Fibroblast of skin of scalp (primary cell): ENCODE measurements at places on chromosomes 6 and 20.

DNA sequence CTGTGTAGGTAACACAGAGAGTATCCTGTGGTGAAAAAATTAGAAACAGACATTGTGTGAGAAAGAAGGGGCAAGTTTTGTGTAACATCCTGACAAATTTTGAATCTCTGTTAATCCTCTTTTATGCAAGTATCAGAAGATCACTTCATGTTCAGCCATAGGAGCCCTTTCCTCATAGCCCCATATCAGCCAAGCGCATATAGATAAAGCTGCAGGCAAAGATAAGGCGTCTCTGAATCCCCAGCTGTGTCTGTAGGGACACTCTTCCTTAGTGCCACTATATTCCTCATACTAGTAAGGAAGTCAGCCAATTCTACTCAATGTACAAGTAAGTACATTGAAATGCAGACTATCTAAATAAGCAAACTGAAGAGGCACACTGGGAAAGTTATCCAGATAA, 22.3 kb downstream of the HTR1E start:
- no peak for DNase-seq

GRCh38 chr6:111992851-111993250, 61.1 kb upstream of the CCN6 start:
- peak; percentile 29 for DNase-seq

- DNase-seq: no peak
These were observed 954.7 kb upstream of the MAN1A1 start for GRCh38 chr6:120304223-120304622.

DNA sequence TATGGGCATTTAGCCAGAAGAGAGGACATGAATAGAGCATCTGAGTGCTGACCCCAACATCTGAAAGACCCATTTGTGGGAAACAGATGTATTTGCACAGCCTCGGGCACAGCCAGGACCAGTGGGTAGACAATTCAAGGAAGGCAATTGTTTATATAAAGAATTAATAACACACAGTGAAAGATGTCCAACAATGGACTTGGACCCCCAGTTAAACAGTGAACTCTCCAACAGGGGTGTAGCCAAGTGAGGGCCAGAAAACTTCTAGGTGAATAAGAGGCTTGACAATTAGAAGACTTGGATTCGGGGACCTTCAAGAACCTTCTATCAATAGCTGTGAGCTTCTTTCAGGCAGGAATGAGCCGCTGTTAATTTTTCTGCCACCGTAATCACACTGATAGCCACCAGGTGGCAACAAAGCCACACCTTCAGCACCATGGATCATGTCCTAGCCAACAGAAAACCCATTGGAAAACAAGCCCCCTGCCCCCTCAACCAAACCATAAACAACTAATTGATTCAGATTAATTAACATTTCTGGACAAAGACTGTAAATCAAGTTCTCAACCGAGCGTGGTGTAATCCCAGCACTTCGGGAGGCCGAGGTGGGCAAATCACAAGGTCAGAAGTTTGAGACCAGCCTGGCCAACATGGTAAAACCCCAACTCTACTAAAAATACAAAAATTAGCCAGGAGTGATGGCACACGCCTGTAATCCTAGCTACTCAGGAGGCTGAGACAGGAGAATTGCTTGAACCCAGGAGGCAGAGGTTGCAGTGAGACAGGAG, 8.8 kb upstream of the SRSF6 start:
- DNase-seq: peak; percentile 37

- no peak for DNase-seq
These were observed 3.8 kb upstream of the SLC17A1 start for GRCh38 chr6:25835442-25836283.

GRCh38 chr6:487956-488355, 96.4 kb downstream of the IRF4 start:
- DNase-seq: no peak

GRCh38 chr20:51608061-51608460, 65.5 kb upstream of the NFATC2 start:
- DNase-seq: no peak

- no peak for DNase-seq
These were observed 163.3 kb upstream of the SNX9 start for GRCh38 chr6:157659536-157660271.

GRCh38 chr6:153129873-153130514, 1.1 kb downstream of the RGS17 start:
- peak; percentile 18 for DNase-seq

GRCh38 chr6:150313781-150314180, 55.0 kb upstream of the IYD start:
- DNase-seq: no peak

DNA sequence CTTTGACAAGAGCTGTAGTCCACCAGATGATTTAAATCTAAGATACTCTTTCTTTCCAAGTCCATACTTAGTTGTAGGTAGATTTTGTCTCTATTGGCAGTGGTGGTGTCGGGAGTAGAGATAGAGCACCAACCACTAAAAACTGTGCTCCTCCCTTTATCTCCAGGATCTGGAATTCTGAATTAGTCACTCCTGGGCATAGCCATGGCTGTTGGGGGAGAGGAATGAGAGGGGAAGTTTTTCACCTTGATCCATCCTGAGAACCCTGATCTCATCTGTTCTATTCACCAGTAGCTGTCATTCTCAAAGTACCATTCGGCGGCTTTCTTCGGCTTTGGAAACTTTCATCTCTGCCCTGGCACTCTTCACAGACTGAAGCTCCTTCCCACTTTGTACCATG, 35.6 kb upstream of the NKX2-4 start:
- DNase-seq: peak; percentile 7

- DNase-seq: peak; percentile 49
These were observed 32.4 kb upstream of the FAM184A start for GRCh38 chr6:119110601-119111548.

DNA sequence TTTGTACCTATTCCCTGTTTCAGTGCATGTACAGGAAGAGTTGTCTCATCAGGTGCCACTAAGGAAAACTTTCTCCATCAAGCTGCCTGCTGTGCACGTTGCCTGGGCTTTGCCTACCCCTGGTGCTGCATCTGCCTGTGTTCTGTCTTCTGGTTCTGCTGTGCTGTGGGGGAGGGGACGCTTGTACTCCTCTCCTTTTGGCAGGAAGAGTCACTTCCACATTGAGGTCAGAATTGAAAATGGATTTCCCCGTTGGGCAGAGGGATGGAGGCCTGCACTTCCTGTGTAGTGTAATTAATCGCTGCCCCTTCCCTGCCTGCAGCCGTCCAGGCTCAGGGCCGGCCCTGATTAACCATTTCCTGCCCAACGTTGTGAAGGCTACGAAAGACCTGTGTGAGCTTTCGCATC, 153.3 kb downstream of the SCML4 start:
- peak; percentile 42 for DNase-seq

- DNase-seq: no peak
These were observed 28.9 kb downstream of the CDH26 start for GRCh38 chr20:59987135-59987534.

- DNase-seq: no peak
These were observed 128.6 kb upstream of the SPACA1 start for GRCh38 chr6:87919001-87919400.

DNA sequence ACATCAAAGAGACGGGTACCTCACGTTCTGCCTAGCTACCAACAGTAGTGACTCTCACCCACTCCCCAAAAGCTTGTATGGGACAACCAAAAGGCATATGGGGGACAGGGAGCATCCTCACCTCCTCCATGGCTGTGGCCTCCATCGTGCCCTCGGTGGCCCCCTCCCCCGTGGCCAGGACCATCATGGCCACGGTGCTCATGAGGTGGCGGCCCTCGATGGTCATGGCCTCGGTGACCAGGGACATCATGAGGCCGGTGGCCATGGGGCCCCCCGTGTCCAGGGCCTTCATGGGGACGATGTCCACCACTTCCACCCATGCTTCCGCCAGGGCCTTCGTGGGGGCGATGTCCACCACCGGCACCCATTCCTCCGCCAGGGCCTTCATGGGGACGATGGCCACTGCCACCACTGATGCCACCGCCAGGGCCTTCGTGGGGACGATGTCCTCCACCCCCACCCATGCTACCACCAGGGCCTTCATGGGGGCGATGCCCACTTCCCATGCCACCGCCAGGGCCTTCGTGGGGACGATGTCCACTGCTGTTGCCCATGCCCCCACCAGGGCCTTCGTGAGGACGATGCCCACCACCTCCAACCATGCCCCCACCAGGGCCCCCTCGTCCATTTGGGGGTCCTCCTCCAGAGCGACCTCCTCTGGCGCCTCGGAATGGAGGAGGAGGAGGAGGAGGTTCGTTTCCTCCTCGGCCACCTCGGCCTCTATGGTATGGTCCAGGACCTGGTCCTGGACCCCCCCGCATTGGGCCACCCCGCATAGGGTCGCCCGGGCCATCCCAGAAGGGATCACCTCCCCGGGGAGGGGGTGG, 15.0 kb downstream of the PPP1R10 start:
- DNase-seq: no peak

DNA sequence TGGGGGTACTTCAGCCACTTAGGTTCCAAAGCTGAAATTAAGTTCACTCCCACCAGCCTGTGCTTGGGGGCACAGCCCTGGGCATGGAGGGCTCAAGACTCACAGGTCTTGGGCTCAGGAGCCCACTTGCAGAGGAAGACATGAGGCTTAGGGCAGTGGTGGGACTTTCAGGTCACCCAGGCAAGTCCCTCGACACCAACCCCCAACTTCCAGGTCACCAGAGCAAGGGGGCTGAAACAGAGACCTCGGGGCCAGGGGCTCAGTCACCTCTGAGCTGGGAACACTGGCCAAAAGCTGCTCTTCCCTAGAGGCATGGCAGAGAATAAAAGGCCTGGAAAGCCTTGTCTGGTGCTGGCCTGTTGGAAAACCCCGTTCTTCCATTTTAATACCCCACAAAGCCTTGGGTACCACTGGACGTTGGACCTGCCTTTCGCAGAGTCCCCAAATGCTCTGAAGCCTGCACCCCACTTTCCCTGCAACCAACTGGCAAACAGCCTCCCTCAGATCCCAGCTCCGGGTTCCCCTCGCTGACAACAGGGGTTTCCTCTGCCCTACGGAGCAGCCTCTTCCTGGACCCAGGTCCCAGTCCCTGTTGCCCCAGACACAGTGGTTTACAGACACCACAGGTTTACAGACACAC, 160.9 kb upstream of the PMEPA1 start:
- no peak for DNase-seq

DNA sequence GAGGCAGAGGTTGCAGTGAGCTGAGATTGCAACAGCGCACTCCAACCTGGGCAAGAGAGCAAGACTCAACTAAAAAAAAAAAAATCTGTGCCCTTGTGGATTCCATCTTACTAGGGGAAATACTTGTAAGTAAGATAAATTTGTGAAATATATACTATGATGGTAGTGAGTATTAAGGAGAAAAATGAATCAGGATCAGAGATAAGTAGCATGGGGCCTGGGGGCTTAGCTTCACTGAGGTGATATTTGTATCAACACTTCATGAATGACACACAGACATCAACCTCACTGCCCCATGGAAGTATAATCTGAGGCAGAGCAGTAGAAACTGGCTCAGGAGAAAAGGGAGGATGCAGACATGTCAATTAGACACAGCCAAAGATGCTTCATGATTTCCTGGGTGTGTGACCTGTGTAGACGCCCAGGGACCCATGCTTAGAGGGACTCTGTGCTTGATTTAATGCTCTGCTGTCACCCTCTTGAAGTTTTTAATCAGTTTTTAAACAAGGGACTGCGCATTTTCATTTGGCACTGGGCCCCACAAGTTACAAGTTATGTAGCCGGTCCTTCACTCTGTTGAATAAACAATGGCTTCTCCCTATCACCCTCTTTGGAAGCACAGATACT, 41.9 kb downstream of the PCNA start:
- DNase-seq: no peak

GRCh38 chr20:48571949-48572847, 255.6 kb downstream of the PREX1 start:
- DNase-seq: no peak

DNA sequence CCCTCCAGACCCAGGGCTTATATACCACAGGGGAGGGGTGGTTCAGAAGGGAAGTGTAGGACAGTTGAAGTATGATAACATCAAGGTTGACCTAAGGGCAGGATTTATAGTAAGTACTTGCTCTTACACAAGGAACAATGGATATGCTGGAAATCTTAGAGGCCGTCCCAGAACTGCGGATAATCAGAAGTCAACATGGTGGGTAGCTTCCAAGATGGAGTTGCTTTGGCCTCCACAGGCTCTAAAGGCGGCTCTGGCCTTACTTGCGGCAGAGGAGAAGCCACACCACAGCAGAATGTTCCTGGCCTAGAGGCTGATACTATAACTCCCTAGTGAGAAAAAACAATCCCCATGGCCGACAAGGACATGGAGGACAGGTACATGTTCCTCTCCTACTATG, 344.7 kb downstream of the CDC5L start:
- no peak for DNase-seq

GRCh38 chr6:4803343-4803744, 27.1 kb downstream of the CDYL start:
- DNase-seq: no peak

DNA sequence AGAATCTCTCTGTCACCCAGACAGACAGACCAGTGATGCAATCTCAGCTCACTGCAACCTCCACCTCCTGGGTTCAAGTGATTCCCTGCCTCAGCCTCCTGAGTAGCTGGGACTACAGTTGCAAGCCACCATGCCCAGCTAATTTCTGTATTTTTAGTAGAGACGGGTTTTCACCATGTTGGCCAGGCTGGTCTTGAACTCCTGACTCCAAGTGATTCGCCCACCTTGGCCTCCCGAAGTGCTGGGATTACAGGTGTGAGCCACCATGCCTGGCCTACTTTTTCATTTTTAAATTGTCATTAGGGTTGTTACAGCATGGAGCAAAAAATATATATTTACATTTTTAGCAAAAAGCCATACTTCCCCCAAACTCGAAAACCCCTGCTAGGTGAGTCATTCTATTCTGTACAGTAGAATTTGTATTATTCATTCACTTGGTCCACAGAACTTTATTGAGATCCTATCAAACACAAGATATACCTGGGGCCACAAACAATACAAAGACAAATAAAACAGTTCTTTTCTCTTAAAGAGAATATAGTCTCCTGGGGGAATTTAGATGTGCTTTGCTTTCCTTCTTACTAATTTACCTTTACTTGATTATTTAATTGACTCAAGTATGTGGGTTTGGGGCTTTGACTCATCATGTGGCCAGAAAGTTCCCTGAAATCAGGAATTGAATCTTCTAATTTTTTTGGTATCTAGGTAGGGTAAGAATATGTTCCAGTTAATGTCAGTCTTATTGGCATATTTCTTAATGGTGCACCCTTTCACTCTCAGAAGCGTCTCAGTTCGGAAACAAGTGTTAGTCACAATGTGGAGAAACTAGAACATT, 16.6 kb upstream of the CCND3 start:
- DNase-seq: no peak
